ENCODE measurements at places on chromosomes 16 and 17.

- no peak for DNase-seq
Measured at GRCh38 chr17:15909481-15909991, 35.4 kb upstream of the ADORA2B start.

DNA sequence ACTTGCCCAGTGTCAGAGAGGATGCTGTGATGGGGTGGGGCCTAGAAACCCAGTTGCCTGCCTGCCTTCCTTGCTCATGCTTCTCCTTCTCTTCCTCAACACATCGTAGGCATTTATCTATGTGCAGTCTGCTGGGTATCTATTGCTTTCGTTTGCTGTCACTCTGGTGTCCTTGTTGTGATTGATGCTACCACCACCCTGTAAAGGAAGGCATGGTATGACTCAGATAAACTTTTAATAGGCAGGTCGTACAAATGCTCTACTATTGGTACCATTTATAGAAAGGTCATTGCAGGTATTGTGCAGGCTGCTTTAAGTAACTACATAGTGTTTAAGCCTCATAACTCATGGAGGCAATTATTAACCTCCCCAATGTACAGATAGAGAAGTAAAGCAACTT, 368.9 kb downstream of the UTP18 start:
- DNase-seq = no peak

GRCh38 chr16:188674-189073, 8.4 kb downstream of the HBQ1 start:
- no peak for DNase-seq

- DNase-seq = no peak
Measured at GRCh38 chr17:4354862-4355514, 11.5 kb downstream of the UBE2G1 start.

GRCh38 chr16:65846210-65846602, 520.3 kb upstream of the CDH5 start:
- no peak for DNase-seq

DNA sequence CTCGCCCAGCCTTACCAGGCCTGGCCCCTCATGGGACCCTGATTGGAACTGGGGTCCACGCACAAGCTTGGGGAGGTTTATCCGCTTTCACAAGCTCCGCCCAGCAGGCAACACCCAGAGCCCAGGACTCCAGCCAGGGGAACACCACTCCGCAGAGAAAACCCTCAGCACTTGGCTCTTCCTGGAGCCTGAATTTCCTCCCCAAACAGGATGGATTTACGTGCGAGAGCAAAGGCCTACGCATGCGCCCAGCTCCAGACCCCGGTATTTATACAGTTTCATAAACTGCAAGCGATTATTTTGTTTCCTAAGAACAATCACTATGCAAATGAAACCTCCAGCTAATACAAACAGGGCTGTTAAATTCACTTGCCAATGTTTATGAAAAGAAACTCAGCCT, 22.8 kb downstream of the ZNF423 start:
- no peak for DNase-seq

DNA sequence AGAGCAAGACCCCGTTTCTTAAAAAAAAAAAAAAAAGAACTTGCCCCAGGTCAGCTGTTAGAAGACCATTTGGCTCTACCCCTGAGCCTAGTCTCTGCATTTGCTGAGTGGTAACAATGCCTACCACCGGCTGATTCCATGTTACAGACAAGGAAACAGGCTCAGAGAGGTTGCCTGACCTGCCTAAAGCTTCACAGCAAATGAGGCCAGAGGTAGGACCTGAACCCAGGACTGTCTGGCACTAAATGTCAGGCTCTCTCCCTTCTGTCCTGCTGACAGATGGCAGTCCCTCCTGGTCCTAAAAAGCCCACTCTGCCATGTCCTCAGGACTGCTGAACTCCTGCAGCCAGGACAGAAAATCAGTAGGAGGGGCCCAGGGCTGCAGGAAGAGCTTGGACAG, 5.8 kb downstream of the STX1B start:
- DNase-seq = no peak

GRCh38 chr17:48037036-48037837, at the start of gene COPZ2:
COPZ2 (minus strand) TSS chr17:48037797; CDS start chr17:48037777, 20 bp downstream.
- DNase-seq = no peak

DNA sequence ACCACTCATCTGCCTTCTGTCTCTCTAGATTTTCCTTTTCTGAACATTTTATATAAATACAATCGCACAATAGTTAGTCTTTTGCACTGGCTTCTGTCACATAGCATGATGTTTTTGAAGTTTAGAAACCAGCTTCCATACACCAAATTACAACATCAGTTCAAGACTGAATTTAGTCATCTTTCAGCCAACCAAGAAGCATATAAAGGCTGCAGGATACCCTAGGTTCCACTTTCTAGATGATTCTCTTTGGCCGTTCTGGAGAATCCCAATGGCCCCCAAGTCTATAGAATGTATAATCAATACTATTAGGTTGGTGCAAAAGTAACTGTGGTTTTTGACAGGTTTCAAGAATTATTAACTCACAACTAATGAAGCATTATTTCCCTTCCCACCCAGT, 19.4 kb downstream of the SCPEP1 start:
- no peak for DNase-seq

GRCh38 chr16:50208460-50208931, 55.4 kb downstream of the TENT4B start:
- DNase-seq = no peak

DNA sequence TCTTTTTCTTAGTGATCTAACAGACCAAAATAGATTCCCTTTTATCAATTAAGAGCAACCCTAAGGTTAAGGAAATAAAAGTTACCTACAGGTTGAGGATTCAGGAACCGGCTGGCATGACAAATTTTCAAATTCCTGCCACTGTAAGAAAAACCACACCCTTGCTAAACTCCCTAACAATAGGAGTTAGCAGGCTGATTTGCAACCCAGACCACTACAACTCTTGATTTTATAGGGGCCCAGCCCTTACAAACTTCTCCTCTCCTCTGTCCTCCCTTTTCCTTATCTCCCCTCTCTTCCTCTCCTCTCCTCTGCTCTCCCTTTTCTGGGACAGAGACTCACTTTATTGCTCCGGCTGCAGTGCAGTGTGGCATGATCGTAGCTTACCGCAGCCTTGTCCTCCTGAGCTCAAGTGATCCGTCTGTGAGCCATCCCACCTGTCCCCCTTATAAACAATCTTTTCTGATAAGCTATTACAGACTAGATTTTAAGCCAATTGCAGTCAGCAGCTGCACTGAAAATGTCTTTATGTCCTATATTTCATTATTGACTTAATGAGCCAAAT, 418.9 kb downstream of the CDH8 start:
- no peak for DNase-seq

DNA sequence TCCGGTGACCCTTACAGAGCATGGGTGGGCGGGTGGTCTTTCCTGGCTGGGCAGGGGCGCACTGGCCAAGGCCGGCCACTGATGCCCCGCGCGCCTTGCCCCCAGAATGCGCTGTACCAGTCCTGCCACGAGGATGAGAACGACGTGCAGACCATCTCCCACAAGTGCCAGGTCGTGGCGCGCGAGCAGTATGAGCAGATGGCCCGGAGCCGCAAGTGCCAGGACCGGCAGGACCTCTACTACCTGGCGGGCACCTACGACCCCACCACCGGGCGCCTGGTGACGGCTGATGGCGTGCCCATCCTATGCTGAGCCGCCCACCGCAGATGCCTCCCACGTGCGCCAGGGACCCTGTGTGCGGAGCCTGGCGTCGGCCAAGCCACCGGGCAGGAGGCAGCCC, 49.1 kb downstream of the ACTG1 start:
- DNase-seq = no peak

GRCh38 chr17:59427425-59427921, 96.0 kb downstream of the YPEL2 start:
- no peak for DNase-seq

GRCh38 chr16:85479972-85480726, 133.0 kb upstream of the GSE1 start:
- DNase-seq = no peak

- no peak for DNase-seq
Measured at GRCh38 chr17:16419929-16420271, 4.5 kb downstream of the TRPV2 start.

GRCh38 chr16:54576785-54577184, 290.2 kb upstream of the IRX3 start:
- no peak for DNase-seq

- no peak for DNase-seq
Measured at GRCh38 chr17:75689441-75689873, 22.3 kb downstream of the SAP30BP start.

DNA sequence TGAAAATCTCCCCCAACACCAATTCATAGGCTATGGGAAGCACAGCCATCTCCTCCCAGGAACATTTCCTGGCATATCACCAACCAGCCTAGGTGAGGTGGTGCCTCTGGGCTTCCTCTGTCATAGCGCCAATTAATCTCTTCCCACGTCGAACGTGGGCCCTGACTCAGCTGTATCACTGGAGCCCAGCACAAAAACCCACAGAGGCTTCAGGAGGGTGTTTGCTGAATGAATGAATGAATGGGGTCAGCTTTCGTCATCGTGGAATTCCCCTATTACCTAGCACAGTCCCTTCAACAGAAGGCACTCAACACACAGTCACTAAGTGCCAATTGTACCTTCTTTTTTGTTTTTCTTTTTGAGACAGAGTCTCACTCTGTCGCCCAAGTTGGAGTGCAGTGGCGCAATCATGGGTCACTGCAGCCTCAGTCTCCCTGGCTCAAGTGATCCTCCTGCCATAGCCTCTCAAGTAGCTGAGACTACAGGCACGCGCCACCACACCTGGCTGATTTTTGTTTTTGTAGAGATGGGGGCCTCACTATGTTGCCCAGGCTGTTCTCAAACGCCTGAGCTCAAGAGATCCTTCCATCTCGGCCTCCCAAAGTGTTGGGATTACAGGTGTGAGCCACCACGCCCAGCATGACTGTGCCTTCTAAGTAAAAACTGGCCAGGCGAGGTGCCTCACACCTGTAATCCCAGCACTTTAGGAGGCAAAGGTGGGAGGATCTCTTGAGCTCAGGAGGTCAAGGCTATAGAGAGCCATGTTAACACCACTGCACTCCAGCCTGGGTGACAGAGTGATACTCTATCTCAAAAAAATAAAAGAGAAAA, 4.1 kb downstream of the ZNF688 start:
- no peak for DNase-seq

- no peak for DNase-seq
Measured at GRCh38 chr17:42305543-42306384, 17.5 kb downstream of the STAT5A start.

DNA sequence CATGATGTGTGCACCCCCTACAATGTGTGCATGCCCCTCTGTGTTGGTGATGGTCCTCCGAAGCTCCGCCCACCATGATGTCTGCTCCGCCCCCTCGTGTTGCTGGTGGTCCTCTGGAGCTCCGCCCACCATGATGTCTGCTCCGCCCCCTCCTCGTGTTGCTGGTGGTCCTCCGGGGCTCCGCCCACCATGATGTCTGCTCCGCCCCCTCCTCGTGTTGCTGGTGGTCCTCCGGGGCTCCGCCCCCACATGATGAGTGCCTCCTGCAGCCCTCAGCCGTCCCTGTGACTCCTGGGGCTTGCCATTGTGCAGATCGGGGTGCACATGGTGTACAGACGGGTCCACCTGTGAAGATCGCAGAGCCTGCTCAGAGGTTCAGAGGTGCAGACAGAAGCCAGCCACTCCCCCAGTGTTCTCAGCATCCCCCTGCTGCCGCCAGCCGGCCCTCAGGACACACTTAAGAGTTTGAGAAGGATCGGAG, 129.1 kb upstream of the CHMP6 start:
- no peak for DNase-seq

GRCh38 chr17:8793649-8794048, 5.5 kb downstream of the MFSD6L start:
- DNase-seq = no peak

GRCh38 chr17:76726776-76727718, at the start of gene METTL23:
METTL23 (plus strand) TSS chr17:76726839; CDS start chr17:76729711, 2,872 bp downstream.
- DNase-seq = no peak

DNA sequence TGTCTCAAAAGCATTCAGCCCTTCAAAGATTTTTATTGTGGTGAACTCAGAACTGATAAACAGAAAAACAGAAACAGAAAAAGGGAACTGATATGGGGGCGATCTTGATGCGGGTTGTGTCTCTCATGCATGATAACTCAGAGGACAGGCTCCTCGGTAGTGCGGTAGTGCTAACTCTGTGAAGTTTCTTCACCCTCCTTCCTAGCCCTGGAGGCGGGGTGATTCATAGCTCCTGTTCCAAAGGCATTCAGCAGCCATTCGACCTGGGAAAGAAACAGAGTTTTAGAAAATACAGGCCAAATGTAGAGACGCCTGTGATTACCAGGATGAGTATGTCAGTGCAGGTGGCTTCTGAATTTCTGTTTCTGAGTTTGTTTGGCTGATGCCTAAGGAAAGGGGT, 5.5 kb upstream of the MAF start:
- DNase-seq = no peak

GRCh38 chr16:80746231-80746630, 58.2 kb downstream of the CDYL2 start:
- DNase-seq = no peak

DNA sequence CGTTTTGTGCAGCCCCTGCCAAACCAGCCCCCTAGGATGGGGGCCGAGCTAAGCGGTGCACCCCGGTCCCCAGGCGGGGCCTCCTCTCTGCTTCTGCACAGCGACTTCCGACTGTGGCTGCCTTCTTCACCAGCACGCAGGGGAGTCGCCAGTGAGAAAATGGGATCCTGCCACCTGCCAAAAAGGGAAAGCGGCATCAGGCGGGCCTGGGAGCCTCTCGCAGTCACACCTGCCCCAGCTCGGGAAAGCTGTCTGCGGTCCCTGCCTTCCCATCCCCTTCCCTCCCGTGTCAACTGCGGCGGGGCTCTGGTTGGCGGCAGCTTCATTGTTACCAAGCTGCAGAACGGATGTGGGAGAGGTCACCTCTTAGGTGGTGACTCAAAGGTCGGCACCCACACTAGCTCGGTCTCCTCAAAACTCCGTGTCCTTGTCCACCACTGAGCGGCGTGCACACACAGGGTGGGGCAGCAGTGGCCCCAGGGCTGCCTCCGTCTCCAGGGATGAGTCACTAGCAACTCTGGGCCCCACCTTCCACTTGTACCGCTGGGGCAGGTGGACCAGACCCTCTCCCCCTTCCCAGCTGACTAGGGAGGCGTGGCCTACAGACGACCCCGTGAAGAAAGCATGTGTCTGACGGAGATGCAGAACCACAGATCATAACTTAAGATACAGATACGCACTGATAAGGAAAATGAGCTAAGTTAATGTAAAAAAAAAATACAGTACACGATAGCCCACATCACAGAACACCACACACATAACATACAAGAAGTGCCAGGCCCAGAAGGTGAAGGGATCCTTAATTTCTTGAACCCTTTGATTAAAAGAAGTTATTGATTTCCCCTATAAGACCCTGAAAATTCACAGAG, 1.5 kb upstream of the PCYT2 start:
- DNase-seq = no peak

DNA sequence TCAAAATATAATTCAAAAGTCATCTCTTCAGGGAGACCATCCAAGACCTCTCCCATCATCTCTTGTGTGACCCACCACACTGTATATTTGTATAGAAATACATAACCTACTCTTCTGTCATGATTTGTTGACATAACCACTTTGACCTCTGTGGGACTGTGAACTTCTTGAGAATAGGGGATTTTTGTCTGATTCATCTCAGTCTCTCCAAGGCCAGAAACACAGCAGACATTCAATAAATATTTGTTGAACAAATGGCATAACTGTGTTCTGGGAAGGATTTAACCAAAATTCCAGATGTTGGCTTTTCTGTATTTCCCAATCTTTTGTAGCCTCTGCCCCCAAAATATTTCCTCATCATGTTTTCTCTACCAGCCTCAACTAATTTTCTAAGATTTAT, 169.7 kb downstream of the CDH11 start:
- DNase-seq = no peak

Data from cerebellar nuclear complex (tissue), 1 donor.